Dermis blood vessel endothelial cell (primary cell): ENCODE measurements at places on chromosomes 7 and 10. TPM values are rescaled to one million over a fixed set of nuclear protein-coding genes. Genes with fewer than 3 reads are reported as not detected.

CASD1 gene
- total RNA-seq, result 23.3 and 23.8 TPM in 2 replicates

GRM8 gene
- 0.09 TPM in 1 of 2 replicates, not detected in the other for total RNA-seq

CLCN1 gene
- not detected in 2 replicates for total RNA-seq

FIGNL1 gene
- 32.2 and 52.0 TPM in 2 replicates for total RNA-seq

C10orf62 gene
- total RNA-seq, result 0.09 and 0.34 TPM in 2 replicates

GSAP gene
- total RNA-seq, result 5.4 and 6.9 TPM in 2 replicates

TMEM26 gene
- total RNA-seq, result not detected in 2 replicates

OR2A42 gene
- total RNA-seq, result not detected in 2 replicates
